ENCODE measurements at places on chromosomes 5 and 9. TPM values are rescaled to one million over a fixed set of nuclear protein-coding genes. Genes with fewer than 3 reads are reported as not detected.

The C9orf153 gene
- total RNA-seq, result 0.65 TPM

The RAB3C gene
- total RNA-seq, result not detected

The TMEM215 gene
- total RNA-seq, result 0.03 TPM

The RANBP3L gene
- not detected for total RNA-seq

The EFNA5 gene
- 26.8 TPM for total RNA-seq
